ENCODE measurements at places on chromosomes 11 and 22. TPM values are rescaled to one million over a fixed set of nuclear protein-coding genes. Genes with fewer than 3 reads are reported as not detected.

DNA sequence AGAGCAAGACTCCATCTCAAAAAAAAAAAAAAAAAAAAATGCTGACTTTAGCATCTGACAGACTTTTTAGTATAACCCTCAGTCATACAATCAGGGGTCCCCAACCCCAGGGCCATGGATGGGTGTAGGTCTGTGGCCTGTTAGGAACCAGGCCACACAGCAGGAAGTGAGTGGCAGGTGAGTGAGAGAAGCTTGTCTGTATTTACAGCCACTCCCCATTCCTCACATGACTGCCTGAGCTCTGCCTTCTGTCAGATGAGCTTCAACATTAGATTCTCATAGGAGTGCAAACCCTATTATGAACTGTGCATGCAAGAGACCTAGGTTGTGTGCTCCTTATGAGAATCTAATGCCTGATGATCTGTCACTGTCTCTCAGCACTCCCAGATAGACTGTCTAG lies 3.3 kb downstream of the FAM227A start:
- no peak for DNase-seq

DNA sequence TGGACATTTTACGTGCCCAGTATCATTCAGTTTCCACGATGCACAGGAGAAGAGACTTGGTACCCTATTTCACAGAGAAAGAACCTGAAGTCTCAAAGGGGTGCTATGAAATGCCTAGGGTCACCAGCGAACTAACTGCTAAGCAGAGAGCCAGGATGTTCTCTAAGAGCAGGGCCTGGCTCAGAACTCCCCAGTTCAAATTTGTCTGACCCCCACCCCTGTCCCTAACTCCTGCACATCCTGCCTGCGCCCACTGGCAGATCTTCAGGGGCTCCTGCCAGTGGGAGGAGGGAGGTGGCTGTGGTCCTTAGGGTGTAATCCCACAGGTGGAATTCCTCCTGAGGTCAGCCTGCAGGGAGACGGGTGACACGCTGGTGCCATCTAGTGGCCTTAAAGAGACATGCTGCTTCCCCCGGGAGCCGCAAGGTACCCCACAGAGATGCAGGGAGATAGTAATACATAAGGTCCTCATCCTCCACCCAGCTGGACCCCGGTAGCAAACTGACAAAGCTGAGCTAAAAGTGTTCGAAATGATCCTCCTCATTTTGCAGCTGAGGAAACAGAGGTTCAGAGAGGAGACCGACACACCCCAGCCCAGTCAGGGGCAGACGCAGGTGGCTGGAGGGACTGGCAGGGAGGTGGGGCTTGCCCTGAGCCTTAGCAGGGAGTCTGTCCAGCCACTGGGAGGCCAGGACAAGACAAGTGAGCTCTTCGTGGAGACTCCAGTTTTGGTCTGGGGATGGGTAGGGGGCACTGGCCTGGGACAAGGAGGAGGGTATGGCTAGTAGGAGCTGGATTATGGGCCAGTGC lies 34.1 kb downstream of the MB start:
- peak; percentile 88 for DNase-seq

- DNase-seq = no peak
Observed at GRCh38 chr11:2122222-2122906, 16.8 kb downstream of the IGF2 start.

The CHRNA10 gene
- 0.41 TPM for total RNA-seq

DNA sequence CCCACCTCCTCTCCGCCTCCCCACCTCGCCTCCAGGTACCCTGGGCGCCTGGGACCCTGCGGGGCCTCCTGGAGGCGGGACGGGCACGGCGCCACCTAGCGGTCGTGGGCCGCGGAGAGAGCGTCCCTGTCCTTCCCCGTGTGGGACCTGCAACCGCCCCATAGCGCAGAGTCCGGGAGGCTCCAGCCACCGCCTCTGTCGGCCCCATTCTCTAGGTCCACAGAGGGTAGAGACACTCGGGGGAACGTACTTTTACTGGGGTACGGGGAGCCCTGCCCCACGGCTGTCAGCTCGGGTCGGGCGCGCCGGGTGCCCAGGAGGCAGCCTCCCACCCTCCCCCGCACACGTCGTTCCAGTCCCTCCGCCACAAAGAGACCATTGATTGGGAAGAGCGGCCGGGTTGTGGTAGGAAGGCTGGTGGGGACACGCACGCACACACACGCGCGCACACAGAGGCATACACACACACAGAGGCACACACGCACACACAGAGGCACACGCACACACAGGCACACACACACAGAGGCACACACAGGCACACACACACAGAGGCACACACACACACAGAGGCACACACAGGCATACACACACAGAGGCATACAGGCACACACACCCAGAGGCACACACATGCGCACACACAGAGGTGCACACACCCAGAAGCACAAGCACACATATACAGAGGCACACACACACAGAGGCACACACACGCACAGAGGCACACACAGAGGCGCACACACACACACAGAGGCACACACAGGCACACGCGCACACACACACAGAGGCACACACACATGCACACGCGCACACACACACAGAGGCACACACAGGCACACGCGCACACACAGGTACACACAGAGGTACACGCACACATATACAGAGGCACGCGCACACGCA lies 12.6 kb upstream of the NECTIN1 start:
- peak; percentile 81 for DNase-seq

DNA sequence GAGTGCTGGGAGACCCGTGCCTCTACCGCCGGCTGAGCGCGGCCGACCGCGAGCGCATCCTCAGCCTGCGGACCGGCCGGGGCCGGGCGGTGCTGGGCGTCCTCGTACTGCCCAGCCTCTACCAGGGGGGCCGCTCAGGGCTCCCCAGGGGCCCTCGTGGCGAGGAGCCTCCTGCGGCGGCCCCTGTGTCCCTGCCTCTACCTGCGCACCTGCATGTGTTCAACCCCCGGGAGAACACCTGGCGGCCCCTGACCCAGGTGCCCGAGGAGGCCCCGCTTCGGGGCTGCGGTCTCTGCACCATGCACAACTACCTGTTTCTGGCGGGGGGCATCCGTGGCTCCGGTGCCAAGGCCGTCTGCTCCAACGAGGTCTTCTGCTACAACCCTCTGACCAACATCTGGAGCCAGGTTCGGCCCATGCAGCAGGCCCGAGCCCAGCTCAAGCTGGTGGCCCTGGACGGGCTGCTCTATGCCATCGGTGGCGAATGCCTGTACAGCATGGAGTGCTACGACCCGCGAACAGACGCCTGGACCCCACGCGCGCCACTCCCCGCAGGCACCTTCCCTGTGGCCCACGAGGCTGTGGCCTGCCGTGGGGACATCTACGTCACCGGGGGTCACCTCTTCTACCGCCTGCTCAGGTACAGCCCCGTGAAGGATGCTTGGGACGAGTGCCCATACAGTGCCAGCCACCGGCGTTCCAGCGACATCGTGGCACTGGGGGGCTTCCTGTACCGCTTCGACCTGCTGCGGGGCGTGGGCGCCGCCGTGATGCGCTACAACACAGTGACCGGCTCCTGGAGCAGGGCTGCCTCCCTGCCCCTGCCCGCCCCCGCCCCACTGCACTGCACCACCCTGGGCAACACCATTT lies 3.5 kb downstream of the KLHDC7B start:
- no peak for DNase-seq

DNA sequence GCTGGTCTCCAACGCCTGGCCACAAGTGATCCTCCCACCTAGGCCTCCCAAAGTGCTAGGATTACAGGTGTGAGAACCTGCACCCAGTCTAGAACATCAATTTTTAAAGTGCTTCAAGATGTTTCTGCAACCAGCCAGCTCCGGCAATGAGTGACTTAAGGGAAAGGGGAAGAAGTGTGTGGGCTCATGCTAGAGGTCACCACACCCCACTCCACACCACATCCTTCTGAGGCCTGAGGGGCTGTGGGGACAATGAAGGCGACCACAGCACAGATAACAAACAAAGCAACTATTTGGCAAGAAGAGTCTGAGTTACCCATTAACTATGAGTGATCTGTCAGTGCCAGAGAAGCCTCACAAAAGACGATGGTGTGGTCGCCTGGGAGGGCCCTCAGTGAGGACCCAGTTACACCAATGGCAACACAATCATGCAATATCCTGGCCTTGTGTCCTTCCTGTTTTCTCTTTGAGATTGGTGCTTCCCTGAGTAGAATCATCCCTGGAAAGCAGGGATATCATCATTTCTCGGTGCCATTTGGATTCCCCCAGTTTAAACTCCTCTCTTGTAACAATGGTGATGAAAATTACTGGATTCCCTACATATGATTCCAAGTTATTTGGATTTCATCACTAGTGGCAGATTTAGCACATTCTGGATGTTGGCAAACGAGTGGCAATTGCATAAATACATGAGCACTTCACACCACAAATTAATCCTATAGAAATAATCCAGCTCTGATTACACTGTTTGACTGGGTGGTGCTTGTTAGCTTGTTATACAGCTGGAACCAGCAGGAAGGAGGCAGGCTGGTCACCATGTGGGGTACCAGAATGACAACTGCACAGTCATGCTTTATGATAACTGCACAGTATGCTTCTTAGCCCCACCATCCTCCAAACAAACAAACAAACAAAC lies 18.4 kb downstream of the ABTB2 start:
- DNase-seq = no peak

- no peak for DNase-seq
Observed at GRCh38 chr22:36149441-36149840, 11.1 kb downstream of the APOL3 start.

GRCh38 chr11:11558396-11558795 lies 63.4 kb downstream of the GALNT18 start:
- DNase-seq = no peak

GRCh38 chr11:1292644-1293618 lies 16.5 kb downstream of the TOLLIP start:
- DNase-seq = no peak

The F2 gene
- not detected for total RNA-seq

- DNase-seq = peak; percentile 6
Observed at GRCh38 chr11:4393209-4393857, at the start of gene TRIM21. Gene TRIM21, minus strand, starts transcription at chr11:4393702. Its CDS starts 3,293 bp downstream, at chr11:4390409.

GRCh38 chr22:31488346-31488883 lies 1.2 kb downstream of the EIF4ENIF1 start:
- no peak for DNase-seq

DNA sequence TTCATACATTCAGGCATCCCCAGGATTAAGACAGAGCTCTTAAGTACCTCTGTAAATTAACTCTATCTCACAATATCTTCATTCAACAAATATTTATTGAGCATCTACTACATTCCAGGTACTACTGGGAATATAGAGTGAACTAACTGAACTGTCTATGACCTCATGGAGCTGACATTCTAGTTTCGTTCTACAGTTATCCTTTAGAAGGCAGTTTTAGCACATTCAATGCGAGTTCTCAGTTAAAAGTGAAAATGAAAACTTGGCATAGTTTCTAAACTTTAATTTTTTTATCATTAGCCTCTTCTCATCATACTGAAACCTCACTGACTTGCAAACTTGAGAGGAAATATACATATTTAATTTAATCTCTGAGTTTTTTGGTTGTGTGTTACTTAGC lies 10.7 kb upstream of the MS4A6E start:
- DNase-seq = no peak

Measured in frontal cortex (tissue), 4 donors.